ENCODE measurements at places on chromosomes 16 and 17.
A peak's percentile ranks its signal among the peaks of the same experiment; 100 is the strongest.

DNA sequence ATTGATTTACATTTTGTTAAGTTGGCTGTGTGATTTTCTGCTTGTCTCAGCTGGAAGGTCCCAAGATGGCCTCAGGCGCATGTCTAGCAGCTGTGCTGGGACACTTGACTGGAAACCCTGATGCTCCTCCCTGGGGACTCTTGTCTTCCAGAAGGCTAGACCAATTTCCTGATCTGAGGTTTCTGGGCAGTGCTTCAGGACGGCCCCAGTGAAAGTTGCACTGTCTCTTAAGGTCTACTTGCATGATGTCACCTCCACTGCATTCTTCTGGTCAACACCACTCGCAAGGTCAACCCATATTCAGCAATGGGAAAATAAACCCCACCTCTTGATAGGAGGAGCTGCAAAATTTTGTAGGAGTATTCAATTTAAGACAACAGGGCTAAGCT is 116.0 kb downstream of the SALL1 start:
- DNase-seq, result no peak

- peak; percentile 32 for DNase-seq
Measured at GRCh38 chr16:66427871-66428681, 981 bp downstream of the BEAN1 start.

DNA sequence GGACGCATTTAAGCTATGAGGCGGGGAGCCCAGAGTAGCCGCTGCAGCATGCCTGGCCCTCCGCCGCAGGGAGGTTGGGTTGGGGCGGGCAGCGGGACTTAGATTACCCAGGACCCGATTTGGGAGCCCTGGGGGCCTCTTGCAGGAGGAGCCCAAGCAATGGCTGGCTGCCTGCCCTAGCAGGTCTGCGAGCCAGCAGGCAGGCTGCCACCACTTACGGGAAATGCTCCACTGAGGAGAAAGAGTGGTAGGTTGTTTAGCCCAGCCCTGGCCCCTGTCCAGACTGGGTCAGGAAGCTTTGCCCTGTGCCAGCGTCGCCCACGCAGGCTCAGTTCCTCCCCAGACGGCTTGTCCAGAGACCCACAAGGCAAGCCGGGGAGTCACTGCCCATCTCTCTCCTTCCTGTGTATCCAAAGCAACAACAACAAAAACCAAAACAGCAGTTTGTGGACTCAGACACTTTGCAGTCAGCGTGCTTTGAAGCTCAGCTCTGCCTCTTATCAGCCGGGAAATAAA is 10.3 kb upstream of the TVP23A start:
- peak; percentile 57 for DNase-seq

GRCh38 chr17:19706791-19707727 is 9.3 kb downstream of the SLC47A2 start:
- no peak for DNase-seq

DNA sequence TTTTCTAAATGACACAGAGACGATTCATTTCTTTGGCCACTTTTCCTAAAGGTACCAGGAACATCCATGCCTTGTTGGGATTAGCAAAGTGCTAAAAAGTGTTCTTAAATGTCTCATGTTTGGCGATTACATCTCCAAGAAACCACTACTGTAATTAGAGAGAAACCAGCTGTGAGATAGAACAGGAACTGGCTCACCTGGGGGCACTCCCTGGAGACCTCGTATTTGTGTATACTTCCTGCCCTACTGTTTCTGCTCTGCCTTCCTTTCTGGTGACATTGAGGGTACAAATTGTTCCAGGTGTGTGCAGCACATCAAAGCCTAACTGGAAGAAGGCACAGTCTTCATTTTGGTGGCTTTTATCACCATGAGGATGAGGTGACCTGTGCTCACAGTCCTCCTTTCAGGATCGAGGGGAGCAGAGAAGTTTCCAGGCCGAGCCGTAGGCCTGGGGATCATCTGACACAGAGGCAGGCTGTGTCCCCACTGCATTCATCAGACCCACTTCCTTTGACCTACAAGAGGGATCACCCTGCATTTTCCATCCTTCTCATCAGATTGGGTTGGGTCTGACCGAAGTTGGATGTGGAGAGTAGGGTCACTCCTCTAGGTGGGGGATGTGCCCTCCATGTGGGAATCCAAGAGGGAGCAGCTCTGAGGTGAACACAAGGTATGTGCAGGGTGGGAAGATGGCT is 23.7 kb downstream of the CCL4 start:
- no peak for DNase-seq

DNA sequence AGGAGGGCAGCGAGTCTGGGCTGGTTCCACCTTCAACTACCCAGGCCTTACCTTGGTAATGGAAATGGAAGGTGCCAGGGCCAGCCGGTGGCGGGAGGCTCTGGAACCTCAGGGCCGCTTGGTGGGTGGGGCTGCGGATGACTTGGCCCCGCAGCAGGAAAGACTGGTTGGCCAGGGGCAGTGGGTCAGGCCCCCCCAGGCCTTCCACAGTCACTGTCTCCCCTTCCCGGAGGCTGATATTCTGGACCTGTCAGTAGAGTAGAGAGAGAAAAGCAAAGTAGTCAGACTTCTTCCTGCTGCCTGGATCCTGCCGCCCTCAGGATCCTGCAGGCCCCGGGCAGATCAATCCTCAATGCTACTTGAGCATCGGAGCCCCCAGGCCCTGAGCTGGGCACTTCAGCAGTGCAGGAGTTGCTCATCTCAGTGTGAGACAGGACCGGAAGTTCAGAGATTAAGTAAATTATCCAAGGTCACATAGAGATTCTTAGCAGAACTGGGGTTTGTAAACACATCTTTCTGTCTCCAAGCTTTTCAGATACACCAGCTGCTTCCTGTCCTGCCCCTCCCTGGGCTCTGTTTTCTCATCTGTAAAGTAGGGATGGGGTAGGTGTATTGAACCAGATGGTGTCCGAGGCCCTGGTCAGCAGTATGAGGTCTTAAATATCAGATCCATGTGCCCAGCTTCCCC is 18.5 kb upstream of the PHF12 start:
- no peak for DNase-seq

DNA sequence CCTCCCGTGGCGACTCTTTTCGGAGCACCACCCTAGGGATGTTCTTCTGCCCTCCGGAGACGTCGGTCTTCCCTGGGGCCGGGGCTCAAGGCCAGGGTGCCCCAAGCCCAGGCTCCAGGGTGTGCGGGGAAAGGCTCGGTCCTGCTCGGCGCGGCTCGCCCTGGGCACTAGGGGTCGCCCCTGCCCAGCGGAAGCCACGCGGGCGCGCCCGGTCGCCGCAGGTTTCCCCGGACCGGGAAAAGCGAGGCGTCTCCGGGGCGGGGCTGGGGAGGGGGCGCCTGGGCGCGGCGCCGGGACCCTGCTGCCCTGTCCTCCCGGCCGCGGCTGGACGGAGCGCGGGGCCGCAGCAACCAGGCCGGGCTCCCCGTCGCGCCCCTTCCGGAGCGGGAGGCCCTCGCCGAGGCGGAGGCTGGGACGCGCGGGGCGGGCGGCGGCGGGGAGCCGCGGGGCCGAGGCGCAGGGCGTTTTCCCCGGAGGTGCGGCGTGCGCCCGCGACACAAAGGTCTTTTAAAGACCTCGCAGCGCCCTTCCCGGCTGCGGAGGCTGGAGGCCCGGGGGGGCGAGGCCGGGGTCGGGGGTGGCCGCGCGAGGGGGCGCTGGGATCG is 76.4 kb downstream of the MRC2 start:
- DNase-seq, result peak; percentile 81

GRCh38 chr16:30439720-30440348 is 5.8 kb downstream of the SEPHS2 start:
- peak; percentile 56 for DNase-seq

- DNase-seq, result no peak
Measured at GRCh38 chr17:48499248-48499647, 31.6 kb downstream of the HOXB1 start.

GRCh38 chr16:49799172-49799571 is 56.7 kb downstream of the ZNF423 start:
- no peak for DNase-seq

- DNase-seq, result no peak
Measured at GRCh38 chr16:65118871-65119270, 3.0 kb downstream of the CDH11 start.

DNA sequence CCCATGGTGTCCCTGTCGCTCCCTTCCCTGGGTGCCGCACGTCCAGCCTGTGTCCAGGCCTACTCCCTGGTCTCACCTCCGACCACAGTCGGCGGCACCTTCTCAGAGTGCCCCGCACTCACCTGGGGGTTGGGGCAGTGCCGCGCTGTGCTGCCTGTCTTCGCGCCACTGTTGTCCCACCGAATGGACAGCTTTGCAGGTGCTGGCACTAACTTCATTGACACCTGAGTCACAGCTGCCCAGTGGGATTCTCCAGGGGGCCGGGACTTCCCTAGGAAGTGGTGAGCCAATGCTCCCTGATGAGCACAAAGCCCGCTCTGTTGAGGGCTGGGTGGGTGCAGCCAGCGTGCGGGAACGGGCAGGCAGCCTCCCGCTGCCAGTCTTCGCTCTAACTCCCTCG is 24.3 kb upstream of the DBNDD1 start:
- no peak for DNase-seq

GRCh38 chr17:47615766-47616424 is 33.8 kb upstream of the KPNB1 start:
- DNase-seq, result peak; percentile 82

- no peak for DNase-seq
Measured at GRCh38 chr16:73883126-73883525, 413.5 kb upstream of the PSMD7 start.

GRCh38 chr17:8162997-8163977 is 539 bp upstream of the VAMP2 start:
- DNase-seq, result no peak

DNA sequence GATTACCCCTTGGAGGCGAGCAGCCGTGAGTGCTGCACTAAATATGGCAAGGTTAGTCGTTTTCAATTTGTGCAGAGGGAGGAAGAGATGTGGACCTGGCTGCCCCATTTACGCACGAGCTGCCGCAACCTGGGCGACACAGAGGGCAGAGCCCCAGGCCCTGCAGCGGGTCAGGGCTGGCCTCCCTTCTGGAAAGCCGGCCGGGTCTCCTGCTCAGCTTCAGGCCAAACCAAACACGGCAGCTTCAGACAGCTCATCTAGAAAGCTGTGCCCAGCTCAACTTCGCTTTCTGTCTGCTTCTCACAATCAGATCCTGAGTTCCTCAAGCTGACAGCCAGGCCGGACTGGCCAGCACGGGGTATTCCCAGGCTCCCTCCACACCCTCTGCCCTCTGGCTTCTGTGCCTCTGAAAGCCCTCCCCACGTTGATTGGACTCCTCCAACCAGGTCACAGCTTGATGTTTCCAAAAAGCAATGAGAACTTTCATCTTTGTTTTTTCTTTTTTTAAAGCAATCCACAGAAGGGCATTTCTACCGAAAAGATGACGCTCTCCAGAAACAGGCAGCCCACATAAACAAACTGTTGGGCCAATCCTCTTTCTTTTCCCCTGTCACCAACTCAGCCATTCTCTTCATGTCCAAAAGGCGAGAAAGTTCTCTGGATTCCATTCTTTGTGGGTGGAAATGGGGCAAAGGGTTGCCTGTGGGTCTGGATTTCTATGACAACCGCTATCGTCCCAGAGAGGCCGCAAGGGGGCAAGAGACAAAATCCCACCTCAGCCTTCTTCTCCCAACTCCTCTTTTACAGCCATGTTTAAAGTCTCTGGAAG is 189.0 kb downstream of the ZFHX3 start:
- DNase-seq, result no peak

GRCh38 chr17:4715063-4715744 is 4.8 kb downstream of the ARRB2 start:
- peak; percentile 81 for DNase-seq

- peak; percentile 90 for DNase-seq
Measured at GRCh38 chr16:2486645-2487516, 12.0 kb downstream of the TBC1D24 start.

GRCh38 chr16:67216612-67217490 is 10.1 kb upstream of the TMEM208 start:
- DNase-seq, result peak; percentile 95

DNA sequence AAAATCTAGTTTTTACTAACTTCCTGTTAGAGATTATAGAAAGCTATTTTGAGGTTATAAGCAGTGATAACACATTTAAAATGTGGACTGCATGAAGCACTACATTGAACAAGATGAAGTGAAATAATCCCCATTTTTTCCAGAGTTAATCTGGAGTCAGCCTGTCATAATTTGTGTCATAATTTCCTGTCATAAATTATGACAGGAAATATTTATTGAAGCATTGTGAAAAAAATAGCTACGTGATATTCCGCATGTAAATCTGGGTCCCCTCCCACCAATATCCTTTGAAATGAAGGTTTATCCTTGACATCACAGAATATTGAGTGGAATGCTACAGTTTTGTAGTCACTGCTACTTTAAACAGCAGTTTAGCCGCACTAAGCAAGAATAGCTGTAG is 40.1 kb downstream of the OMG start:
- DNase-seq, result no peak

GRCh38 chr17:28227316-28228108 is 91.5 kb upstream of the TMEM97 start:
- peak; percentile 85 for DNase-seq

- peak; percentile 95 for DNase-seq
Measured at GRCh38 chr16:79089735-79090284, 510.7 kb downstream of the MAF start.

Measured in hematopoietic multipotent progenitor cell treated with erythropoietin and hydrocortisone succinate and interleukin-3 and kit ligand, for 4 days (in vitro differentiated cells).